Myometrial cell (primary cell): ENCODE measurements at places on chromosomes 2 and 18. TPM values are rescaled to one million over a fixed set of nuclear protein-coding genes. Genes with fewer than 3 reads are reported as not detected.

The LIPG gene
- 2.9 and 5.8 TPM in 2 replicates for total RNA-seq

The ATP5MC3 gene
- total RNA-seq = 227 and 299 TPM in 2 replicates

The LDLRAD4 gene
- total RNA-seq = not detected in 2 replicates

The TM4SF20 gene
- not detected in 2 replicates for total RNA-seq

The ONECUT2 gene
- not detected in 2 replicates for total RNA-seq

The OTOS gene
- total RNA-seq = not detected in 2 replicates

The CCDC85A gene
- 1.6 and 3.7 TPM in 2 replicates for total RNA-seq

The MC4R gene
- total RNA-seq = not detected in 2 replicates

The WDR43 gene
- total RNA-seq = 40.4 and 45.4 TPM in 2 replicates

The PRKRA gene
- 59.2 and 69.8 TPM in 2 replicates for total RNA-seq

The TRMT61B gene
- total RNA-seq = 7.5 and 15.2 TPM in 2 replicates

The CCDC150 gene
- 0.58 and 1.9 TPM in 2 replicates for total RNA-seq

The ASB18 gene
- total RNA-seq = not detected in 2 replicates

The KCNK3 gene
- not detected in 2 replicates for total RNA-seq

The UPP2 gene
- total RNA-seq = not detected in 2 replicates

The NEB gene
- not detected in 2 replicates for total RNA-seq

The LYG2 gene
- total RNA-seq = not detected in 2 replicates

The SCN7A gene
- not detected in 2 replicates for total RNA-seq

The C1QL2 gene
- not detected in 2 replicates for total RNA-seq

The ZNF2 gene
- total RNA-seq = 2.8 and 3.5 TPM in 2 replicates

The SLC40A1 gene
- 2.0 and 3.4 TPM in 2 replicates for total RNA-seq

The SERPINB2 gene
- not detected in 2 replicates for total RNA-seq

The MALL gene
- total RNA-seq = 204 and 210 TPM in 2 replicates

The KIF5C gene
- 0.18 and 0.29 TPM in 2 replicates for total RNA-seq

The BOK gene
- 45.3 and 48.4 TPM in 2 replicates for total RNA-seq

The SPEG gene
- total RNA-seq = 11.8 and 17.4 TPM in 2 replicates

The KANSL3 gene
- 31.4 and 33.2 TPM in 2 replicates for total RNA-seq

The SLC9A4 gene
- total RNA-seq = not detected in 2 replicates

The L3MBTL4 gene
- total RNA-seq = not detected in 2 replicates

The ASXL3 gene
- 0.35 TPM in 1 of 2 replicates, not detected in the other for total RNA-seq

The DOK6 gene
- total RNA-seq = under 0.01 TPM in 2 replicates

The MIB1 gene
- 17.6 and 26.4 TPM in 2 replicates for total RNA-seq

The WNT10A gene
- total RNA-seq = not detected in 2 replicates
